ENCODE measurements at places on chromosomes 11 and 22. TPM values are rescaled to one million over a fixed set of nuclear protein-coding genes. Genes with fewer than 3 reads are reported as not detected.

The SMTNL1 gene
- not detected for total RNA-seq

DNA sequence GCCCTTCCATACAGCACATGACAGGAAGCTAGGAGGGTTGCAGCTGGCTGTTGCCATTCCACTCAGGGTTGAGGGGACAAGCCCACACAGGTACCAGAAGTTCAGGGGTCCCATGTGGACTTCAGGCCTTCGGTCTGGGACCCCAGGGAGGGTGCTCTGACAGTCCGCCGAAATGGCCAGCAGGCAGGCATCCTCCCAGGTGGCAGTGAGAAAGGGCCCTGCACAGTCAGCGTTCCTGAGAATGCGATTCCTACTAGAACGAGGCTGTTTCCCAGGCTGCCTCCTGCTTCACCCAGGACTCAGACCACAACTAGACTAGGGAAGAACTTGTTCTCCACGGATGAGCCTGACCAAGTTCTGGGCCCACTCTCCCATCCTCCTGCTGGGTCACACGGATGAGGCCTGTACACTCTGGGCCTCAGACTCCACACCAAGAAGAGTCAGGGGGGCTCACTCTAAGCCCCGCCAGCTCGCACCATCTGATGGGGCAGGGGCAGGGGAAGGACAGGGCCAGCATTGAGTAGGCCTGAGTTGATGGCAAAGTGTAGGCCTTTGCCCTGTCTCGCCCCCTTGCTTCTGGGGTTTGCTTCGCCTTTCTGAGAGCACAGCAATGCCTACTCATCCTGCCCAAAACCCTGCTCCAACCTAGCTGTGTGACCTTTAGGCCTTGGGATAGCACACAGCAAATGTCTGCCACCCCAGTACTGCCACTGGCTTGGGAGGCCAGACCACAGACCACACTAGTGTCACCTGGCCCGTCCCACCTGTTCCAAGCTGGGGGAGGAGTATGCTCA lies 14.0 kb downstream of the KCNQ1OT1 start:
- peaks cover 29% of the 10 kb centered on the region for H3K4me1 ChIP-seq
- DNase-seq, result no peak
- no peaks in the 10 kb centered on the region for H3K27me3 ChIP-seq

GRCh38 chr11:46537121-46537520 lies 56.7 kb downstream of the AMBRA1 start:
- H3K4me1 ChIP-seq, result peaks cover 3% of the 10 kb centered on the region
- peaks cover 8% of the 10 kb centered on the region for H3K36me3 ChIP-seq
- no peak overlapping the region for H3K4me3 ChIP-seq
- H3K27ac ChIP-seq, result no peak overlapping the region

GRCh38 chr22:28023774-28024173 lies 104.7 kb upstream of the PITPNB start:
- H3K27ac ChIP-seq, result no peak overlapping the region
- peak; percentile 11 for DNase-seq
- H3K4me3 ChIP-seq, result no peak overlapping the region
- H3K4me1 ChIP-seq, result peaks cover 19% of the 10 kb centered on the region
- no peaks in the 10 kb centered on the region for H3K36me3 ChIP-seq
- H3K27me3 ChIP-seq, result no peaks in the 10 kb centered on the region
